Daoy (cell line): ENCODE measurements at places on chromosomes 3 and 15. TPM values are rescaled to one million over a fixed set of nuclear protein-coding genes. Genes with fewer than 3 reads are reported as not detected.

NGLY1 gene
- total RNA-seq = 27.6 and 40.8 TPM in 2 replicates

HCLS1 gene
- 0.68 and 1.3 TPM in 2 replicates for total RNA-seq

- peak; percentile 30 for DNase-seq
Measured at GRCh38 chr15:91535856-91536500, 317.5 kb upstream of the SLCO3A1 start.

DNA sequence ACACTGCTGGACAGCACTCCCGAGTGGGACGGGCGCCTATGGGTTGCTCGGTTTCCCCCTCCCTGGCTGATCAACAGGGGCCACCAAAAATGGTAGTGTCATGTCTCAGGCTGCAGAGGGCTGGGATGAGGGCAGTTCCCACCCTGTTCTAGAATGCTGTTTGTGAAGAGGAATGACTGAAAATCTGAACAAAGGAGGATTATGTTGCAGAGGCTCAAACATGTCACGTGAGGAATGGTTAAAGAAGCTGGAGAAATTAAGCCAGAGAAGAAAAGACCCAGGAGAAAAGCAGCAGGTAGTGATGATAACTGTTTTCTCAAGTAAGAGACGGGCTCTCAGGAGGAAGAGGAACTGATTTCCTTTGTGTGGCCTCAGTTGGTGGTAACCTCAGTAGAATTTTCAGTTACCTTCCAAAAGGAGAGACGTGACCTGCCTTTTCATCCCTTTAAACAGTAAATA, 10.4 kb downstream of the SPG21 start:
- no peak for DNase-seq

- no peak for DNase-seq
Measured at GRCh38 chr15:96264351-96264798, 66.1 kb upstream of the NR2F2 start.

GRCh38 chr15:58201516-58201915, 63.3 kb downstream of the AQP9 start:
- no peak for DNase-seq

- no peak for DNase-seq
Measured at GRCh38 chr15:88142121-88142520, 114.4 kb downstream of the NTRK3 start.

- DNase-seq = no peak
Measured at GRCh38 chr15:51348688-51349087, 7.2 kb downstream of the GLDN start.

GRCh38 chr3:187662848-187663409, 7.3 kb downstream of the SST start:
- DNase-seq = no peak

GRCh38 chr3:172099495-172099808, 60.1 kb downstream of the FNDC3B start:
- no peak for DNase-seq

- peak; percentile 13 for DNase-seq
Measured at GRCh38 chr3:47283591-47284364, 1.0 kb downstream of the KLHL18 start.
